ENCODE measurements at places on chromosomes 2 and 18.

- no peak for DNase-seq
These were observed 233.3 kb downstream of the FHOD3 start for GRCh38 chr18:36530676-36531405.

DNA sequence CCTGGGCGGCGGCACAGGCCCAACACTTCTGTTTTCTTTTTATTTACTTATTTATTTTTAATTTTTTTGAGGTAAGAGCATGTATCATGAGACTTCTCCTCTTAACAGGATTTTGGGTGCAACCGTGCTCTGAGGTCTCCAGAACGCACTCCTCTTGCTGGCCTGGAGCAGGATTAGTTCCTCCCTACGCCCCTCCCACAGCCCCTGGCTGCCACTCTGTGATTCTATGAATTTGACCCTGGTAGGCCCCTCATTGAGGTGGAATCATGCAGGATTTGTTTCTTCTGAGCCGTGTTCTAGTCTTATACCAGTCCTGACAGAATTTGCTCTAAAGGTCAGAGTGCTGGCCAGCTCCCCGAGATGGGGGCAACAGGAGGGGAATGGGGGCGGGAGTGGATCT is 106.5 kb upstream of the HS6ST1 start:
- no peak for DNase-seq

- DNase-seq: no peak
These were observed 364.8 kb downstream of the TGIF1 start for GRCh38 chr18:3814816-3815215.

DNA sequence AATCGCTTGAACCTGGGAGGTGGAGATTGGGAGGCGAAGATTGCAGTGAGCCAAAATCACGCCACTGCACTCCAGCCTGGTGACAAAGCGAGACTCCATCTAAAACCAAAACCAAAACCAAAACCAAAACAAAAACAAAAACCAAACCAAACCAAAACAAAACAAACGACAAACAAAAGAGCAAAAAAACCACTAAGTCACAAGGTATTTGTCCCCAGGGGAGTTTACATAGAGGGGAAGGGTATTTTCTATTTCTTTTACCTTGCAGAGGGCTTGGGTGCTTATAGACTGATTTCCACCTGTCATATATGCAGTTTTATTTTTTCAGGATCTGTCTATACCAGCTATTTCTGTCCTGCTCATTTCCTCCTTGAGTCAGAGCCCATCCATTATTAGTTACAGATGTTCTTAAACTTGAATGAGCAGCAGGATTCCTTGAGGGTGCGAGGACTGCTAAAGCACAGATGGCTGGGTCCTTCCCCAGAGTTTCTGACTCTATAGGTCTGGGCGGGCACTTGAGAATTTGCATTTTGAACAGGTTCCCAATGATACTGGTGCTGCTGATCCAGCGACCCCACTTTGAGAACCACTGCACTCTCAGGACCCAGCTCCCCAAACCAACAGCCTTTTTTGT is 102.2 kb upstream of the UXS1 start:
- no peak for DNase-seq

GRCh38 chr18:74255131-74255616 is 36.6 kb downstream of the CYB5A start:
- DNase-seq: no peak

- DNase-seq: peak; percentile 56
These were observed 222.9 kb upstream of the AGAP1 start for GRCh38 chr2:235270956-235271355.

GRCh38 chr2:2824588-2824987 is 493.5 kb upstream of the MYT1L start:
- DNase-seq: no peak

DNA sequence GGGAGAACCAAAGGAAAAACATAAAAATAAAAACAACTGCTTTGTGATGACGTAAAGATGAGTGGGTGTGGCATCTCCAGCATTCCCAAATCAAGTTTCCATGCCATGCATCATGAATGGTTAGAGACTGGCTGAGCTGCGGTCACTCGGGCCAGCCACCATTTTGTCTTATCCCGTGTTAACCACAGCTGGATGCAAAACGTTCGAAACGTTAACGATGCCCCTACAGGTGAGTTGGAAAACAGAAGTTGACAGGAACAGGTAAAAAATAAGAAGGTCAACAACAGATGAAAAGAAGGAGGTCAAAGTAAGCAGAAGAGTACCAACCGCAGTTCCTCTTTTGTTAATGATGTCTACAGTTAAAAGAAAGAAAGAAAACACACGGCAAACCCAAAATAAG is 411.1 kb downstream of the NRXN1 start:
- DNase-seq: no peak

GRCh38 chr2:165810418-165810817 is 16.4 kb upstream of the GALNT3 start:
- no peak for DNase-seq

DNA sequence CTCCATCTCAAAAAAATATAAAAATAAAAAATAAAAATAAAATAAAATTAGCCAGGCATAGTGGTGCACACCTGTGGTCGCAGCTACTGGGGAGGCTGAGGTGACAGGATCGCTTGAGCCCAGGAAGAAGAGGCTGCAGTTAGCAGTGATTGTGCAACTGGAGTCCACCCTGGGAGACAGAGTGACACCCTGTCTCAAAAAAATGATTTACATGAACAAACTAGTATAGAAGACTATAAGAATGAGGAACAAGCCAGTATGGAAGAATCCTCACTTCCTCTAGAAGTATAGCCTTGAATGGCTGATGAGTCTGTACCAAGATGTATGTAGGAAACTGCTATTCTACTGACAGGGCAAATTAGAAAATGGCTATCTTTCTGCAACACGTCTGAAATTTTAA is 10.9 kb downstream of the YES1 start:
- no peak for DNase-seq

- DNase-seq: peak; percentile 38
These were observed 165.9 kb upstream of the ID2 start for GRCh38 chr2:8515864-8516533.

DNA sequence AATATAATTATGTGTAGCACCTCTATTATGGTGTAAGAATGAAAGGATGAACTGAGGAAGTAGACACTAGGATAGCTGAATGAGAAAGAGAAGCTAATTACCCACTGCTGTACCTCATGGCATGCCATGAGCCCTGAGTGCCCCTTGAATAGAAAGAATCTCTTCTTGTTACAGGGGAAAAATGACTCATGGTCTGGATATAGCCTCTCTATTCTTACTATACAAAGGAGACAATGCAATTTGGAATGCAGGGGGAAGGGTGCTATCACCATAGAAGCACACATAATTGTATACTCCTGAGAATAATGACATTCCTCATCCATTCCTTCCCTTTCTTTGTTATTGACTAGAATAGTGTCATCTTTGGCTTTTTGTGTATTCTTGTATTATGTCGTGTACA is 385.2 kb downstream of the CDH7 start:
- no peak for DNase-seq

GRCh38 chr18:13371689-13372418 is 153.3 kb downstream of the LDLRAD4 start:
- DNase-seq: no peak

- DNase-seq: no peak
These were observed 177.7 kb upstream of the OSR1 start for GRCh38 chr2:19536136-19536535.

- DNase-seq: no peak
These were observed 27.3 kb upstream of the MAL start for GRCh38 chr2:94997981-94998930.

- no peak for DNase-seq
These were observed 16.0 kb downstream of the PRKAG3 start for GRCh38 chr2:218815649-218816048.

- no peak for DNase-seq
These were observed 590 bp upstream of the CCDC138 start for GRCh38 chr2:108786008-108786353.

DNA sequence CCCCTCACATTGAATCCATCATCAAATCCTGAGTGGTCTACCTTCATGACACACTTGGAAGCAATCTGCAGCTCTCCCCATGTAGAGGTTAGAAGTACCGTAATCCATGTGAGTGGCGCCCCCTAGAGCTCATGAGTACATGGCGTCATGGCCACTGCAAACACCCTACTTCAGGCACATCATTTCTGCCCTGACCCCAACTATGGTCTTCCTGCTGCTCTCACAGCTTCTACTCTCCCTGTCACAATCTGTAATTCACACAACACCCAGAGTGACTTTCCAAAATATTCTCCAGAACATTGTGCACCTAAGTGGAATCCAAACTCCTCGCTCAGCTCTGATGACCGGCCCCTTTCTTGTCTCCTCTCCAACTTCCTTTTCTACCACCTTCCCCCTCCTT is 141.9 kb downstream of the ANKRD44 start:
- DNase-seq: peak; percentile 76

DNA sequence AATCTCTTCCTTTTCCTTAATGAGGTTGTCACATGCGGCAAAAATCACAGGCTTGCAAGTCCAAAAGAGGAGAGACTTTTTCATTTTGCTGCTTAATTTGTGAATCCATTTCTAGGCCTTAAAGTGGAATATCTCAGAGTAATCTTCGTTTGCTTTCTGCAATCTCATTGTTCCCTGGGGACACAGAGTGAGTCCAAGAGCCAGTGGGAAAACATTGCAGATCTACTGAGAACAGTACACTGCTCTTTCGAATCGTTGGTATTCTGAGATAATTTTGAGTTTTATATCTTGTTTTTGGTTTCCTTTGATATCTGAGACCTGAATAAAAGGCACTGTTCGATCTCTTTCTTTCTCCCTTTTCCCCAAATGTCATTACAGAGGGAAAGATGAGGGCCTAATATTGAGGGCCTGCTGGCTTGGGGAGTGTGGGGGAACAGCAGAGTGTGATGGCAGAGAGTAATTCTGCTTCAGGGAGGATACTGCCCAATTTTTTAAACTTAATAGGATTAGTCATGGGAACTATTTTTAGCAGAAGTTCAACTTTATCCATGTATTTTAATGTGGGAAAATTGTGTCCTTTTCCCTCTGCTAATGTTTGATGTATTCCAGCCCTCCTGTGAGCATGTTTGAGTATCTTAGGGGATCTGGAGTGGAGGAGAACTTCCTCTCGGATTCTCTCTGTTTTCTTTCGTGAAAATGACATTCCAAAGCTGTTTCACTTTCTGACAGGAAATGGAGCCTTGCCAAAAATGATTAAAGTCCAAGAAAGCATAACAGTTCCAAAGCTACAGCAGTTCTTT is 418.2 kb upstream of the ZEB2 start:
- DNase-seq: no peak

- DNase-seq: no peak
These were observed 24.6 kb upstream of the OTOS start for GRCh38 chr2:240165034-240165433.

- no peak for DNase-seq
These were observed 325.9 kb upstream of the SLC39A10 start for GRCh38 chr2:195331129-195331528.

DNA sequence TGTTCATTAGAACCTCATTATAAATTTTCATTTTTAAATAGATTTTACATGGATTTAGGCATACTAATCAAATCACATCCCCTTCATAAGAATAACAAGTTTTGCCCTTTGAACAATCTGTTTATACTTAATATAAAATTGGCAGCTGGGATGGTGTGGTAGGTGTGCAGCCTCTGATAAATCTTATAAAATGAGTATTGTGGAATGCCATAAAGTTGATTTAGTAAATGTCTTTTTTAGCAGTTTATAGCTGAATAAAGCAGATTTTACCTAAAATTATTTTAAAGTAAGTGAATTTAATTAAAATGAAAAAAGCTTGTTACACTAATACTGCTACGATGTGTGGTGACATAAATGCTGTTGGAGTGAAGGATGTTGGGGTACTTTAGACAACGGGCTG is 35.5 kb downstream of the VAPA start:
- no peak for DNase-seq

- DNase-seq: no peak
These were observed 96.4 kb upstream of the TEX51 start for GRCh38 chr2:126802316-126802715.

GRCh38 chr2:168692132-168692744 is 110.2 kb upstream of the NOSTRIN start:
- DNase-seq: no peak

DNA sequence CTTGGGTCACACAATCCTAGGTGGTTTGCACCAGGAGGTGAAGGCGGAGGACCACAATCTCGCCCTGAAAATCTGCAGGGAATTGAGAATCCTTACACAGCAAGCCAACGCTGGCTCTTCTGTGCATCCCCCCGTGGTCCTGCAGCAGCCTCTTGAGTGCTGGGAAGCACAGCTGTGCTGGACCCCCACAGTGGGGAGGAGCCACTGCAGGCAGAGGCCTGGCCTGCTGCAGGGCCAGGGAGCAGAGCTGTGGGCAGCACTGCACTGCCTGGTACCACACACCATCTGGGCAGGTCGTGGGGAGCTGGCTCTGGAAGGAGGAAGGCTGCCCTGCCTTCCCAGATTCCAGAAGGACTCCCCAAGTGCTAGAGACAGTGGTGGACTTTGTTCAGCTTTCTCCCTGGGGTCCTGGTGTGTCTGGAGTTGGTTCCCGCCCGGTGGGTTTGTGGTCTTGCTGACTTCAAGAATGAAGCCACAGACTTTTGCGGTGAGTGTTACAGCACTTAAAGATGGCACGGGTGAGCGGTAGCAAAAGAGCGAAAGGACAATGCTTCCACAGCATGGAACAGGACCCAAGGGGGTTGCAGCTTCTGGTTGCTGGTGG is 106.3 kb downstream of the FAM168B start:
- DNase-seq: no peak

GRCh38 chr2:208278549-208278948 is 12.5 kb downstream of the PIKFYVE start:
- no peak for DNase-seq

DNA sequence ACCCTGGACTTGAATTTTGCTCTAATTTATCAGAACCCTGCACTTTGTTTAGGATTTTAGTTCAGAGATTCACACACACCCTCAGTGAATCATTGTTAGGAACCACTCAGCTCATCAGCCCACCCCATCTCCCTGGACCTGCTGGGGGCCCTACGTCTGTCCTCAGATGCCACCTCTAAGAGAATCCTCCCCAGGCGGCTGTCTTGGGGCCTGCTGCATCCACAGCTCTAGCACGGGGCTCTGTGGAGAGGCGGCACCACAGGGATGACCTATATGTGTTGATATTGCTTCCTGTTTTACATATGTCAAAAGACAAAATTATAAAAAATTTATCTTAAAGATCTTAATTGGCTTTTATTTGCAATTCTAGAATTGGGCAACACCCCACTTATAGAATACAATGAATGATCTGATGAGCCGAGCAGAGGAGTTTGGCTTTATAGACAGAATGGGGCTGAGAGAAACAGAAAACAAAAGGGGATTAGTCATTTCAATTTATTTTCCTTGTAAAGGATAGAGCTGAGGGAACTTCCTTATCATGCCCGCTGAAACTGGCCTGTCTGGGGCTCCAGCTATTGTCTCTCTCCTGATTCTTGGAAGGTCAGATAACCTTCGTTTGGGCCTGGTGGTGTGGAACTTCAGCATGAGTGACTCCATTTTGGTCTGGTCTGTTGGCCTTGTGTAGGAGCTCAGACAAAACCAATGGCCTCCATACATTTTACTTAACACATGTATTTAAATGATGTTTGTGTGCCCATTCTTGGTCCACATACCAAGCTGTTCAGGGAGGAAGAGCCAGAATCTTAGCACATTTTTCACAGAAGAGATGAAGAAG is 1.4 kb downstream of the MYO7B start:
- DNase-seq: no peak

GRCh38 chr2:196660244-196660643 is 20.7 kb downstream of the CCDC150 start:
- DNase-seq: no peak

GRCh38 chr2:226652369-226652768 is 147.3 kb downstream of the IRS1 start:
- no peak for DNase-seq

GRCh38 chr2:101264360-101264939 is 11.8 kb downstream of the CNOT11 start:
- DNase-seq: no peak
